ENCODE measurements at places on chromosomes 7 and 10. TPM values are rescaled to one million over a fixed set of nuclear protein-coding genes. Genes with fewer than 3 reads are reported as not detected.

GRCh38 chr7:134197345-134197744 lies 70.2 kb downstream of the LRGUK start:
- DNase-seq: no peak

GRCh38 chr7:29189743-29190201 lies 4.8 kb upstream of the CHN2 start:
- no peak for DNase-seq

GRCh38 chr7:2807460-2807844 lies 36.7 kb downstream of the GNA12 start:
- DNase-seq: no peak

- no peak for DNase-seq
Observed at GRCh38 chr10:97788552-97789442, 17.0 kb upstream of the SFRP5 start.

- no peak for DNase-seq
Observed at GRCh38 chr10:4266416-4267085, 481.5 kb upstream of the KLF6 start.

- DNase-seq: no peak
Observed at GRCh38 chr7:2724453-2725177, 36.6 kb downstream of the AMZ1 start.

- no peak for DNase-seq
Observed at GRCh38 chr7:154302380-154302779, 250.2 kb downstream of the DPP6 start.

GRCh38 chr7:30941582-30942323 lies 22.0 kb upstream of the GHRHR start:
- no peak for DNase-seq

Gene RASA4B
- 7.6 TPM for total RNA-seq

Gene KCNH2
- total RNA-seq: 4.1 TPM
